ENCODE measurements at places on chromosomes 13 and 19.

DNA sequence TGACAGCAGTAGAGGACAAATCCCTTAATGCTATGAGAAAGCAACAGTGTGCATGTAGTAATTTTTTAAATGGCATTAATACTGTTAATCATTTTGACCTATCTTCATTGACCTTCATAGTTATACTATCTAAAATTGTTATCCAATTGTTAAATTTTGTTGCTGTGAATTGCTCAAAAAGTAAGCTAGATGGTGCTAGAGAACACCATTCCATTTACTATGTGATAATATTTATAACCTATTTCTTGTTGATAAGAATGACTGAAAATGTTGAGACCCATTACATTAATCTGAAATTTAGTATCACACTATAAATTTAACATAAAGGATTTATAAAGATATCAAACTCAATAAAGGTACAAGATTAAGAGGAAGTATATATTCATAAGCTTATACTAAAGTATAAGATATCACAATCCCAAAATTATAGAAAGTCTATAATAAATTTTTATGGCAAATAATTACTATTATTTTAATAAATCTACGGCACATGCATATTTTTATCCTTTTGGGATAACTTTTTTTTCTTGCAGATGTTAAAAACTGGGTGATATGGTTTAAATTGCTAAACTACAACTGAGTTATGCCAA is 1573.3 kb downstream of the PCDH9 start:
- DNase-seq, result no peak

DNA sequence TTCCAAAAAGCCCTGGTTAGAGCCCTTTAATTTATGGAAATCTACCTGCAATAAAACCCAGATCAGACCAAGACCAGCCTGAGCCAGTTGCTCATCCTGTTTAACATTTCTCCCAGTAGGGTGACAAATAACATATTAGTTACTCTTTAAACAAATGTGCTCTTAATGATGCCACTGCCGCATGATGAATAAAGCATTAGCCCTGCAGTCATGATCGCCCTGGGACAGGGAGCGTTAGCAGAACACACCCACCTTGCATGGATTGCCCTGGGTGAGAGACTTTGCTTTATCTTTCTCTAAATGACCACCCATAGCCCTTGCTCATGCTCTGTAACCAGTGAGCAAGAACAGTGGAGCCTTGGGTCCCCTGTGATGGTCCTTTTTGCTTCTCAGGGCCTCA is 362.4 kb downstream of the ENOX1 start:
- DNase-seq, result no peak

- no peak for DNase-seq
These were observed 52.7 kb downstream of the TRPM4 start for GRCh38 chr19:49210108-49210900.

DNA sequence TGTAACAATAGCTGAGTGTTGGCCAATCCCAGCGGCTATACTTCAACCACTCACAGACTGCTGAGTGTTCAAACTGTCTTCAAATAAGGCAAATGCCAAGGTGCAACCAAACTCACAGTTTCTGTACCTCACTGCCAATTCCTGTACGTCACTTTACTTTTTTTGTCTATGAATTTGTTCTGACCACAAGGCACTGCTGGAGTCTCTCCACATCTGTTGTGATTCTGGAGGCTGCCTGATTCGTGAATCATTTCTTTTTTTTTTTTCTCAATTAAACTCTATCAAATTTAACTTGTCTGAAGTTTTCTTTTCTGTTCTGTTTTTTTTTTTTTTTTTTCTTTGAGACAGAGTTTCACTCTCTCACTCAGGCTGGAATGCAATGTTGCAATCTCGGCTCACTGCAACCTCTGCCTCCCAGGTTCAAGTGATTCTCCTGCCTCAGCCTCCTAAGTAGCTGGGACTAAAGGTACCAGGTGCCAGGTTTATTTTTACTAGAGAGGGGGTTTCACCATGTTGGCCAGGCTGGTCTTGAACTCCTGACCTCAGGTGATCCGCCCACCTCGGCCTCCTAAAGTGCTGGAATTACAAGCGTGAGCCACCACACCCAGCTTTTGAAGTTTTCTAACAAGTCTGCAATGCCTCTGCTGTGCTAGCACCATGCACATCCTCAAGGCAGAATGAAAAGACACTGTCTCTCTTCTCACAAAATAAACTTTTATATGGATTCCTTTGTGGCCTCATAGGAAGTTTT is 401.7 kb downstream of the IRS2 start:
- DNase-seq, result no peak

GRCh38 chr19:49486710-49487276 is 615 bp upstream of the RPL13A start:
- DNase-seq, result no peak

- no peak for DNase-seq
These were observed 52.5 kb upstream of the GTF3A start for GRCh38 chr13:27371932-27372331.

DNA sequence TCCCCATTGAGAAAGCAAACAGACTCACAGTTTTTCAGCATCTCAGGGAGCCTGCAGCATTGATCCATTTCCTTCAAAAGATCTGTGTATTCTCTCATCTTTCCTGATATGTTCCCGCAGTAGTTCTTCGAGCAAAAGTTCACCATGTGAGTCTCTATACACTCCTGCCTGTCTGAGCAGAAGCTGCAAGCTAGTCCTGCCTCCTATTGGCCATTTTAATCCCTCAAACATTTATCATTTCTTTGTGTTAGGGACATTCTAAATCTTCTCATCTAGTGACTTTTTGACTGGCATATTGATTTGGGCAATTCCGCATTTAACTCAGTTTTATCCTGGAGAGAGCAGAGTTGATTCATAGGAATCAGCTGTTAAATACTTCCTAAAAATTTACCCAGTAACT is 660.4 kb upstream of the KLF12 start:
- DNase-seq, result no peak

- DNase-seq, result no peak
These were observed 75.1 kb downstream of the GNG7 start for GRCh38 chr19:2627319-2627829.
